SHP77 (cell line): ENCODE measurements at places on chromosomes 6 and 20.
A peak's percentile ranks its signal among the peaks of the same experiment; 100 is the strongest.

DNA sequence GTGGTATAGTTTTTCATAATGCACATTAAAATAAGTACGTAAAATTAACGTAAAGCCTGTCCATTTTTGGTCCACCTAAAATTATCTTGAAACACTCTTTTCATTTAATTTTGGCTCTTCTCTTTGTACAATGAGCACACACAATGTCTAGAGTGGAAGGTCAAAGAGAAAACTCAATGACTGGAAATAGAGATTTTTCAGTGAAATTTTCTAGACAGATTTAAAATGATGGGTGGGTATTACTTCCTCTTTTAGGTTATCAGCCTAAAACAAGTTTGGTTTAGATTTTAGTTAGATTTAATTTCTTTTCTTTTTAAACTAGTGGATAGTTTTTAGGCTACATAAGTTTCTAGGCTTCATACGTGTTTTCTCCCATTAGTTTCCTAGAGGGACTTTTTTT lies 24.9 kb downstream of the DSE start:
- no peak for DNase-seq

- no peak for DNase-seq
Observed at GRCh38 chr6:46963039-46963438, 41.3 kb upstream of the ADGRF5 start.

DNA sequence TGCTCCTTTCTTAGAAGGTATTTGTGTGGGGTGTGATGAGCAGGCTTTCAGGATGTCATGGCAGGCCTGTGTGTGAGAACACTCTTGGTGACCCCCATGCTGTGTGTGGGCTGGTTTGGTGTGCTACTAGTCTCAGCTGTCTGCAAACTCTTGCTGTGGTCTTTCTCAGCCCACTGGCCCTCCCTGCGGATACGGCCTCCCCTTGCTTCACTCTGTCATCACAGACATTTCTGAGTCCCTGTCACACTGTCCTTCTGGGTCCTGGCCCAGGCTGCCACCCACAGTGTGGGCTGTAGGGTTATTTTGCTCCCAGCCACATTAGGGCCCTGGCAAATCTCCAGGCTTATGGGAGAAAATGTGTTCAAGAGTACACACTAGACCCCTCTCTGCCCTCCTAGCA lies 39.0 kb upstream of the ARMC2 start:
- no peak for DNase-seq

DNA sequence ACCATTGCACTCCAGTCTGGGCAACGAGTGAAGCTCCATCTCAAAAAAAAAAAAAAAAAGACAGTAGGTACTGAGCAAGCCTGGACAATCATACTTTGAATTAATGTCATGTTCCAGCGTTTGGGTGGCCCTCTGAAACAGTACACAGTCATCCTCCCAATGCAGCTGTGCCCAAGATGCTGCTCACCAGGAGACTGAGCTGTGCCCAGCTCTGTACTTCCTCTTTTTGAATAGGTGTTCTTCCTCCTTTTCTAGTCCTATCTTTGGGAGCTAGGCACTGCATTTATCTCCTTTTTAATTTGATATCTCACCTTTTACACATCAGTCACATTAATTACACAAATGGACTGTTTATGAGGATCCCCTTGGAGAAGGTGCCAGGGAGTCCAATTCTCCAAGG lies 101.5 kb downstream of the RPP40 start:
- no peak for DNase-seq

DNA sequence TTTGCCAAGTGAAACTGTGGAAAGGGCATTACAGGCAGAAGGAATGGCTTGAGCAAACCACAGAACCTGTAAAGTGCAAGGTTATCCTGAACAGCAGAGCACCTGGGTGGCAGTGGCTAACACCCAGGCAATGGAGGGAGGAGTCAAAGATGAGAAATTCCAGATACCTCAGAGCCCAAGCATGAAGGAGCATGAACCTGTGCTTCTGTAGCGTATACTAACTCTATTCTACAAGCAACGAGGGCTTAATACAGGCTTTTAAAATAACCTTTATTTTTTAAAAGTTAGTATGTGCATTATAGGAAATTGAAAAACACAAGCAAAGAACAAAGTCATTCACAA lies 77.0 kb downstream of the CNBD2 start:
- no peak for DNase-seq

DNA sequence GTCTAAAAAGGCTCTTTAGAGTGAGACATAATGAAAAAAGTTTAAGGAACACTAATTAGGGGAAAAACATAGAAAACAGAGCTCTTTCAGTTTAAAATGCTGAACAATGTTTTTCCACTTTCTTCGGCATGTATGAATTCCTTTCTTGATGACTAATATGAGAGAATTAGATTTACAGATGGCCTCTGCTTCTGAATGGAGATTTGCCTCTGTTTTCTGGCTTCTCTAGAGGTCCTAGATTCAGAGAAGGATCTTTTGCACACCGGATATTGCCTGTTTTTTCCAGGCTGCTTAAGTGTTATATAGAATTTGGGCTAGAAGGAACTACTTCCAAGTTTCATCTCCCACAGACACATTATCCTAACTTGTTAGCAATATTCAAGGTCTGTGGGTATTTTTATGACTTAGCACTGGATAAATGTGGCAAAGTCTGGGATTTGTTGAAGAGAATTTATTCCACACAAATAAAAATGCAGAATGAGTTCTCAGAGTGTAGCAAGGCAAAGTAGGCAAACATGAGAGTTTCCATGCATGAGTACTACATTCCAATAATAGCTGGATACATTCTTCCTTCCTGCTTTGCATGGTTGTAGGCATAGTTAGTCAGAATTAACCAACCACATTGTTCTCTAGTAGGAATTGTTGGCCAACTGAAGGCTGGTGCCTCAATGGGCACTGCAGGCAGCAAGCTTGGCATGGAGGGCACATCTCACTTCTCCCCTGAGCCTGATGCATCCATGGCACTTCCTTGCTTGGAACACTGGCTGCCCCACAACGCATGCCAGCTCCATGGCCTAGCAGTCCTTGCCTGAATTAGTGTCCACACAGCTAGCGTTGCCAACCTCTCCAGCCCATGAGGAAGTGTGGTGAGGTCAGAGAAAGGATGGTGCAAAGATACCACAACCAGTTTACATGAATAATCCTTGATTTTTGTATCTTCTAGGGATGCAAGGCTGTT lies 224.2 kb downstream of the CLIC5 start:
- no peak for DNase-seq

DNA sequence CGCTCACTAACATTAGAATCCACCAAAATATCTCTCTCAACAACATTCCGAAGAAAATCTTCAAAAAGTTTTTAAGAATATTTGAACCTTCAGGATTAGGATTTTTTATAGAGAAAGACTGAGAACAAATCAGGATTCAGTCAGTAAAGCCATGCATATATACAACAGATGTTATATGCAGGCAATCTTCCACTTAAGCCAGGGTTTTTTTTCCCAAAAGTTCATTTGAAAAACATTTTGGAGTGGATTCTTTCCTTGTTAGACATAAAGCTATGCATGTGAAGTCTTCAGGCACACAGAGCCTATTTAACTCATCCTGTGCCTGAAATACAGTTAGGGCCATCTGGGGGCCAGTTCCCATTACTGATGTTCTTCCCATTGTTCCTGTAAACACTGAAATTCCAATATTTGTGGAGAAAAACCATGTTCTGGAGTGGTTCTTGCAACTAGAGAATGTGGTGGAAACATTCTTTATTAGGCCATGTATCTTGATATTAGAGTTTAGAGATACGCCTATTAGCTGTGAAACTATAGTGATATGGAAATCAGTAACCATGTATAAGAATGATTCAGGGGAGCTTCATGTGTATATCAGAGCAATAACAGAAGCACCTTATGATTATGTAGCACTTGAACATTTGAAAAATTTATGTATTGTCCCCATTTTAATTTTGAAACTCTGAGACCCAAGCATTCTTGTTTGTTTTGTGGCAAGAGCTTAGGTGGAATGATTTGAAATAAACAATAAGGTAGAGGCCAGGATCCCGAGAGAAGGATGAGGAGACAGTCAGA lies 61.7 kb downstream of the PLEKHG1 start:
- no peak for DNase-seq

- no peak for DNase-seq
Observed at GRCh38 chr20:59491884-59492283, 112.5 kb upstream of the PHACTR3 start.

- no peak for DNase-seq
Observed at GRCh38 chr20:24787071-24787470, 162.0 kb upstream of the CST7 start.

DNA sequence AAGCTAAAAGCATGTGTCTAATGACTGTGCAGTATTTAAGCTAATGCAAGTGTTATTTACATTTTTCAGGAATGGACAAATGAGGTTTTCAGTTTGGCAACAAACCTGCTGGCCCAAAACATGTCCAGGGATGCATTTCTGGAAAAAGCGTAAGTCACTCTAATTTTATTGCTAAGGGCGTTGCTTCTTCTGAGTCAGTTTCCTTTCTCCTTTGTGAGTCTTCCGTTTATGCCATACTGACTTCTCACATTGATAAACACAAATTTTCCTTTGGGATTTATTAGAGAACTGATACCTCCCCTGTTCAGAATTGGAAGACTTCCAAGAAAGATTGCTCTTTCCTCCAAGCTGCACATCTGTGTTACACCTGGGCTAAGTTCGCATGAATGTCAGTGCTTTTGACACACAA lies 422.9 kb upstream of the PLCB4 start:
- DNase-seq = no peak

DNA sequence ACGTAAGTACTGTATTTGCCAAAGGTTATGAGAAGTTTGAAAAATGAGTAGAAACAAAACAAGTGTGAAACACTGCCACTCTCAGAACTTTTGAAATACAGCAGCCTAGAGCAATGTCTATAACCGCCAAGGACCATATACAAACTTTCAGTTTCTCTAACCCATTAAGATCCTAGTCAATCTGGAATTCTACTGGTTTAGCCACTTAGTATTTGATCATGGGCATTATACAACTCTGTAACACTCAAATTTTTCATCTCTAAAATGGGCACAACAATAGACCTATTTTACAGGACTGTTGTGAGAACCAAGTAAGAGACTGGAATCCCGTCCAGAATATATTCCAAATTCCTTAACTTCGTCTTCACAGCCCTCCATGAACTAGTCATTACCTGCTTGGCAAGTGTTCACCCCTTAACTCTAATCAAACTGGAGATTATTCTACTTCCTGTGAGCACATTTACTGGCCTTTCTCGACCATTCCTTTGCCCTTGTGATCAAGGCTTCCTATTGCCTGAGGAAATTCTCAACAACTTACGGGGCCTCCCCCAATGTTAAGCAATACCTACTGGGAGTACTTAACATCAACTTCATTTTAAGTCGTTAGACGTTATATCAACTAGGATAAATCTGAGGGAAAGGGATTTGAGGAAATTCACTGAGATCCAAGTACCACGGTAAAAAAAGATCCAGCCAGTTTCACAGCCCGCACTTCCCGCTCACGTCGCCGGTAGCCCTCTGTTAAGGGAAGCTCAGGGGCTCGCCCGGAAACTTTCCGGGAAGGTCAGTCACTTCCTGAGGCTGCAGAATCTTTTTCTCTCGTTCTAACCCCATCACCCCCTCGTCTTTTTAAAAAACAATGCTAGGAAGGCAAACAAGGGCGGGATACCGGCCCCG lies 1.1 kb downstream of the EIF2S2 start:
- no peak for DNase-seq

DNA sequence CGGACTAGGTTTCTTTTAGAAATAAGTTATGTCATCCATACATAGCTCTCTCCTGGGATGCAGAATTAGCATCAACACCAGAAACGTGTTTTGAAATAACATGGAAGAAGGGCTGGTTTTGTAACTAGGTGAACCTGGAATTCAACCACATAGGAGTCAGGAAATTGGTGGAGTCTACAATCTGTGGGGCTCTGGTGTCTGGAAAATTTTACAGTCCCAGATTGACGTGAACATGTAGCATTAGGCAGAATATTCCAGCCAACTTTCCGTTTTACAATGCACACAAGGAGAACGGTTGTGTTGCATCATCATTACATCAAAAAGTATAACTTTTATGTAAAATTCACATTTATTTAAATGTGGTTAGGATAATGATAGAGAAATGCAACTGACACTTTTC lies 1.9 kb downstream of the KCNQ5 start:
- no peak for DNase-seq

GRCh38 chr6:155645325-155645724 lies 189.7 kb upstream of the NOX3 start:
- DNase-seq = no peak

GRCh38 chr6:31453259-31453658 lies 44.7 kb upstream of the MICB start:
- DNase-seq = no peak

GRCh38 chr6:42562788-42563405 lies 932 bp upstream of the UBR2 start:
- no peak for DNase-seq

DNA sequence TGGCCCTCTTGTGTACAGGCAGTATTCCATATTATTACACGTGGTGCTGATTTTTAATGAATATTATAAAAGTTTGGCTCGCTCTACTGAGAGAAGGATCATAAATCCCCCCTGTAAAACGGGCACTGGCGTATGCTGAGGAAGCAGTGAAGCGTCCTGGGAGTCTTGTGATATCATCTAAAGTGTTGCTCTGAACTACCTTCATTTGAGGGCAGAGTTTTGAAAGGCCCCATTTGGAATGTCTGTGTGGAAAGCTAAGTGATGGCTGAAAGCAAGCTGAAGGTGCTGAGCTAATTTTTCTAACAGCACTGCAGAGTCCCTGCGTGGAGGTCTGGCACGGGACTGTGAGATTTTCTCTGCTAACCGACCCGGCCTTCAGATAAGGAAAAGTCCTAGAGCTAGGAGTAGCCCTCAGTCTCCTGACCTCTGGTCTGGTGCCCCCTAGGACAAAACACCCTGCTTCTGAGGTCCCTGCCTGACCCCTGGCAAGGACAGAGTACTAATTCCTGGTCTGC lies 1.3 kb upstream of the BACH2 start:
- DNase-seq = no peak

- DNase-seq = no peak
Observed at GRCh38 chr6:170442596-170442995, 110.5 kb downstream of the PSMB1 start.

GRCh38 chr6:7101290-7101689 lies 6.5 kb upstream of the RREB1 start:
- peak; percentile 25 for DNase-seq

- no peak for DNase-seq
Observed at GRCh38 chr6:88867841-88868731, 95.3 kb downstream of the RNGTT start.

GRCh38 chr20:15638816-15639215 lies 934.4 kb downstream of the KIF16B start:
- no peak for DNase-seq

GRCh38 chr6:158764183-158764849 lies 54.9 kb downstream of the EZR start:
- DNase-seq = no peak
